ENCODE measurements at places on chromosomes 4 and X.

- DNase-seq: no peak
Observed at GRCh38 chr4:16574981-16575380, 323.5 kb downstream of the LDB2 start.

DNA sequence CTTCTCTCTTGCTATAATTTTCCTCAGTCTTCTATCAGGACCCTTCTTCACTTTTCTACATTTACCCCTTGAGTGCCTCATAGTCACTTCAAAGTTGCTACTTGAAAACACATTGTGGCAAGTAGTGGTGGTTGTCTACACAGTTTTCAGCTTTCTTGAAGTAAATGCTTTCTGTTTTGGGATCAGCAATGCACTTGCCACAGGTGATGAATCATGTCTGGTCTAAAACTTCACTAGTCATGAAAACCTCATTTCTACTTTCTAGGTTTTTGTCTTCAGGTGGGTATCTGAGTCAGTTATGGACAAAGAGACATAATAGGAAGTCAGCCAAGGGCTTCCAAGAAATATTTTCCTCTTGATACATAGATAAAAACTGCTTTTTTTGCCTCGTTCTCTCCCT lies 359.2 kb downstream of the CCSER1 start:
- no peak for DNase-seq

GRCh38 chrX:63426519-63426918 lies 75.4 kb upstream of the SPIN4 start:
- DNase-seq: no peak

GRCh38 chrX:65871671-65872311 lies 168.1 kb downstream of the VSIG4 start:
- DNase-seq: no peak
